Activated naive CD4-positive, alpha-beta T cell treated with anti-CD3 and anti-CD28 coated beads, Interleukin-2, amount 50 U/mL, for 72 hours (primary cell): ENCODE measurements at places on chromosomes 2 and 18. TPM values are rescaled to one million over a fixed set of nuclear protein-coding genes. Genes with fewer than 3 reads are reported as not detected.

The HOXD13 gene
- total RNA-seq, result not detected

The SPEG gene
- 2.2 TPM for total RNA-seq

The RBKS gene
- total RNA-seq, result 1.5 TPM

The ST3GAL5 gene
- total RNA-seq, result 8.9 TPM

The DSC2 gene
- total RNA-seq, result not detected

The INPP1 gene
- total RNA-seq, result 24.1 TPM

The KANSL3 gene
- total RNA-seq, result 53.6 TPM
